ENCODE measurements at places on chromosomes 4 and X.

GRCh38 chrX:11579636-11580600, 85.8 kb downstream of the ARHGAP6 start:
- no peak for DNase-seq

DNA sequence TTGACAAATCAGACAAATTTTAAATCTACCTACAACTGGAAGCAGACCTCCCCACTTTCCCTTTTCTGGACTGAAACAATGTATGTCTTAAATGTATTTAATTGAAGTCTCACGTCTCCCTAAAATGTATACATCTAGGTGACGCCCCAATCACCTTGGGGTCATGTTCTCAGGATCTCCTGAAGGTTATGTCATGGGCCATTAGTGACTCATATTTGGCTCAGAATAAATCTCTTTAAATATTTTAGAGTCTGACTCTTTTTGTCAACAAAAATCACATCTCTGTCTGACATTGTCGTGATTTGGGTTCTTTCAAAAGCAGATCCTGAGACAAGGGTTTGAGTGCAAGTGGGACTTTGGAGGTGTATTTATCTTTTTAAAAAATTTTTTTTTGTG, 26.2 kb upstream of the BOD1L1 start:
- DNase-seq = no peak

DNA sequence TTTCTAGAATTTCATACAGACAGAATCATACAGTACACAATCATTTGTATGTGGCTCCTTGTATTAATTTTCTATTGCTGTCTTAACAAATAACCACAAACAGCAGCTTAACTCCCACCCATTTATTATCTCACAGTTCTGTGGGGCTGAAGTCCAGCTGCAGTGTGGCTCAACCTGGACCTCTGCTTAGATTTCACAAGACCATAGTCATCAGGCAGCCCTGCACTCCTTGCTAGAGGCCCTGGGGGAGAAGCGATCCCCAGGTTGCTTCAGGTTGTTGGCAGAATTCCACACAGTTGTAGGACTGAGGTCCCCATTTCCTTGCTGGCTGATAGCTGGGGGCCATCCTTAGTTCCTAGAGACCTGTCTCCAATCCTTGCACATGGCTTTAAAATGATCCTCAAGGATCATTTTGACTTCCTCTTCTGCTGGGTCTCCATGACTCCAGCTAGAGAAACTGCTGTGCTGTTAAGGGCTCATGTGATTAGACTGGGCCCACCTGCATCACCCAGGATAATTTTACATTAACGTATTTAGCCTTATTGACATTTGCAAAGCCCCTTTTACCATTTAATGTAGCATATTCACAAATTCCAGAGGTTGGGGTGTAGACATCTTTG, 60.9 kb upstream of the SMAD1 start:
- no peak for DNase-seq

- DNase-seq = no peak
Measured at GRCh38 chr4:51931461-51931860, 88.5 kb downstream of the DCUN1D4 start.

GRCh38 chr4:38804654-38805295, at the start of gene TLR1:
TLR1 (minus strand) TSS chr4:38804791; CDS start chr4:38798831, 5,960 bp downstream.
- no peak for DNase-seq

- DNase-seq = no peak
Measured at GRCh38 chr4:145347684-145348083, 134.0 kb upstream of the SMAD1 start.

DNA sequence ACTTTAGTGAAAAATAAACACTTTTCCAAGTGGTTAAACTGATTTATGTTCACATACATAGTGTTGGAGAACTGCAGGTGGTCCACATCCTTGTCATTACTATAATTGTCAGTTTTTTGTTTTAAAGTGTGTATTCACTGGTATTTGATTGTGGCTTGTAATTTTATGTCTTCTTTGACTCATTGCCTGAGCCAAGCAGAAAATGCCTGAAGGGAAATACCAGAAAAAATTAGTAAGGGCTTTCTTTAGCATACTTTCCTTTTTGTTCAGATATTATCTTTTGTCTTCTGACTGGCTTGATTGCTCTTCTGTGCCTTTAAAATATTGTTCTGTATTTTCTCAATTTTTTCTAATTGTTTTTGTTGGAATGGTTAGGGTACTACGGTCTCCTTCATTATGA, 981.3 kb downstream of the C4orf33 start:
- no peak for DNase-seq

GRCh38 chrX:57286507-57287251, at the start of gene FAAH2:
FAAH2 (plus strand) TSS chrX:57286706; CDS start chrX:57286826, 120 bp downstream.
- no peak for DNase-seq

GRCh38 chr4:138775489-138775888, 240.1 kb upstream of the NOCT start:
- no peak for DNase-seq

DNA sequence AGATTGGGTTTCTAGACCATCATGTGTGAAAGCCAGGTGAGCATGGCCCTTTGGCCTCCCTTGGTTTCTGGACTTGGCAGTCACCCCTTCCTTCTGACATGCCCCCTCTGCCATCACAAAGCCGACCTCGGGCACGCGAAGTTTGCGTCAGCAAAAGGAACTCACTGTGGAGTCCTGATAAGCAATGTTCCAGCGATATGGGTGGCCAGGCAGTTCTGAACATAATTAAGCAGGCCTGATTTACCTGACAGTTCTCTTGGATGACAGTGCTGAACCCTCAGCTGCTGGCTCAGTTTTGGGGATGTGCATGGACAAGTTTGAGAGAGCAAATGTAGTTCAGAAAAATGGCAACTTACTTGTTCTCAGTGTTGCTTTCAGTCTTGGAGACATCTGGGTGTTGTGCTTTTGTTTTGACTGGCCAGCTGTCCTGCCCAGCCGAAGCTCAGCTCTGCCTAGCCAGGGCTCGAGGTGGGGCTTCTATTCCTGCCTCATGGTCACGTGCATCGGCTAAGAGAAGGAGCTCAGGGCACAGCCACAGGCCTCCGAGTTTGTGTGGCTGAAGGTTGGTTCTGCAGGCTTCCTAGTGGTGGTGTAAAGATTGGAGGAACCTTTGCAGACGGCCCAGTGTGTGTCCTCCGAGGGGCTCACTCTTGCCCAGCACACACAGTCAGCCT, 78.3 kb downstream of the CLDN34 start:
- DNase-seq = no peak

DNA sequence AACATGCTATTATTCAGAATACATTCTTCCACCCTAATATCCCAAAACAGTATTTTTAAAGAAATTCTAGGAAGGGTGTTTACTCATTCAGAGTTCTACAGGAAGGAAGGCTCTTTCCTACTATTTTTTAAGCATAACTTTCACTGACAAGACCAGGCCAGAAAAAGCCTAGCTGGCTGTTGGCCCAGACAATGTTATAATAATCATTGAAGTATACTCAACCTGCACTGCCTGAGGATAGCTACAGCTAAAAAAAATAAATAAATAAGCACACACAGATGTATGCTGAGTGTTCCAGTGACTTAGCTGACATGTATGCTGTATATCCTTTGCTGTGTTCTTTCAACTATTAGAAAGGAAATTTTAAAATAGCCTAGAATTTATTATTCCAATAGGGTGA, 145.8 kb upstream of the SPRY1 start:
- DNase-seq = no peak

DNA sequence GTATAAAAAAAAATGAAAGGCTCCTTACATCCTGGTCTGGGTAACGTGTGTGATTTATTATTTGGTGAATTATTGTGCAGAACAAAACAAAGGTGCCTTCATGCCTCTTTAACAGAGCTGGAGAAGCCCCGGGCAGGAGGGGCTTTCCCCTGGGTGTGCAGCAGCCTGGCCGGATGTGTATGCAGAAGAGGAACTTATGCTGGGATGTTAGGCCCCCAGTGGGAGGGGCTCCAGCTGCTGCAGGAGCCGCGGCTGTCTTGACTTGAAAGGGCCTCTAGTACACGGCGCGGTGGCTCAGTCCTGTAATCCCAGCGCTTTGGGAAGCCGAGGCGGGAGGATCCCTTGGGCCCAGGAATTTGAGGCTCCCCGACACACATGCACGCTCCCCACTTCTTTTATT, 16.0 kb downstream of the CCNQ start:
- DNase-seq = no peak

DNA sequence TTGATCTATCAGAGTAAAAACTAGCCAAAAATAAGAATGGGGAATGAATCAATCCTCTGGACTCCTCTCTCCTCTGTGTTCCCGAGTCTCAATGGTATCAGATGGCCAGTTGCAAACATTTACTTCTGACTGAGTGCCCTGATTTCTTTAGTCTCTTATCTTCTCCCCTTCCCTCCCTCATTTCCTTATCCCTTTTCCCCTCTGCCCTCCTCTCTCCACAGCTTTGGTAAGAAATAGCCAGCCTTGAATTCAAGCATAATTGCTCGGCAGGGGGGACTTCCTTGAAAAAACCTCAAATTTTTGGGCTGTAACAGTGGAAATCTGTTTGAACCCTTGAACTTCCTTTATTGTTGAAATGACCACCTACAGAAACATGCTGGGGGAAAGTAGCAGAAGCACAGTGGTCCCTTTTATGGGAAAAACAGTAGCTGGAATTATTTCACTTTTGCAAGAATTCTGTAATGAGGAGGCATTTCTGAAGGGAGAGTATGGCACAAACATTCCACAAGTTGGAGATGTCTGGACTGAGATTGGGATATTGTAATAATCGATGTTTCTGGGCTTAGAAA, 40.3 kb downstream of the NHS start:
- no peak for DNase-seq

GRCh38 chrX:155747520-155747919, 133.6 kb upstream of the VAMP7 start:
- no peak for DNase-seq

DNA sequence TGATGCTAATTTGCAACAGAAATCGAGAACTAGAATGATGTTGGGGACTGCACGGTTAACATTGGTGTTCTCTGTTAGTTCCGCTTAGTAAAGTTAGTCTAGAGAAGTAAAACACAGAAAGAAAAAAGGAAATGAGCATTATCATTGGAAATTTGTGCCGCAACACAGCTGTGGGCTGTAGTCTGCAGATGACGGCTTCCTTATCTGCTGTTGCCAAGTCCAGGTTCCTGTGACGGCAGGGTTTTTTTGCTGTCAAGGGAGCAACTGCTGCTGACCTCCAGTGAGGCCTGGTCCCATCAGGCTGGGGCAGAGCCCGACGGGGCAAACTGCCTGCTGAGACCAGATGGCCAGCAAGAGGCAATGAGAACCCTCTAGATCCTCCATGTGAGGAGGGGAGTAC, 38.9 kb upstream of the PHEX start:
- DNase-seq = no peak

GRCh38 chrX:11474576-11474975, 181.4 kb downstream of the AMELX start:
- DNase-seq = no peak

- DNase-seq = no peak
Measured at GRCh38 chr4:118888666-118889311, at the start of gene SYNPO2. SYNPO2 (plus strand) TSS chr4:118888854; CDS start chr4:118889037, 183 bp downstream.

- DNase-seq = no peak
Measured at GRCh38 chrX:74931214-74931613, 6.0 kb upstream of the NEXMIF start.

DNA sequence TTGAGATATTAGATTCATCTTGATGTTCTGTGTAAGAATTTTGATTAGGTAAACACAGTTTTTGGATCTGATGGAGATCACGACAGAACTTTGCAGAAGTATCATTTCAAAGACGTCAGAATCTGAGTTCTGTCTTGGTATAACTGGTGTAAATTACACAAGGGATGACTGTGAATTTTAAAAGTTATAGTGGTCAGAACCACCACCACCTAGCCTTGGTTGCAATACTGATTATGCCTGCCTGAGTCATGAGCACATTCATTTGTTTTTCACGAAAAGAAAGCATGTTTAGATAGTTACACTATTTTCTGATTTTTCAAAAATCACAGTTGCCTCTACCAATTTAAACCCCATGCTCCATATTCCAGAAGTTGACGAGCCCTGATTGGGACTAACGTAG, 54.8 kb downstream of the ZFX start:
- DNase-seq = no peak

GRCh38 chr4:174358829-174359228, 75.1 kb downstream of the CEP44 start:
- no peak for DNase-seq

DNA sequence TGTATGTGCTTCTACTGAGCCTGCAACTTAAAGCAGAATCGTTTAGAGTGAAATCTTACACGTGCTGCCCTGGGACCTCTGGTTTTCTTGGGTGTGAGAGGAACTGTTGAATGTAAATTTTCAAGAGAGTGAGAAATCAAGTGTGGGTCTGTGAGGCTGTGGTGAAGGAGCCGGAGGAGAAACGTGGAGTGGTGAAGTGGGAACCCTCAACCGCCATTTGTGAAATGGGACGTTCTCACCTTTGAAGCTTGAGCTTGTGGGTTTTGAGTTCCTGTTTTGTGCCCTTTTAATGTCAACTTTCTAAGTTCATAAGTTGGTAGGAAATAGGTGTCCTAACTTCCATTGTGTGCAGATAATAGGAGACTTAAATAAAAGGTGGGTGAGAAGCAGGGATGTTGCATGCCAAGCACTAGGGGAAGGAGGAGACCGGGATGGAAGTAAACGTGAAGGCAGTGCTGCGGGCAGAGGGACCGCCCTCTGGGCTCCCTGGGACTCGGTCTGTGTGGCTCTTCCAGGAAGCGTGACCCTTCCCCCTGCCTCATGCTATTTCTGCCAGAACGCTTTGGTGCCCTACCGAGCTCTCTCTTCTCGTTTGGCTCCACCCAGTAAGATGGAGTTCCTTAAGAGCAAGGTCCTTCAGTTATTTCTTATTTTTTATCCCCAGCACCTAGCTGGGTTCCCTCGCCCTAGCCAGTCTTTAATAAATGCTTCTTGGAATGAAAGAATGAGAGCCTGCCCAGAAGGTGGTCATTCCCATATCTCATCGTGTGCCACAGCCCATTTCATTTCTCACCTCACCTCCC, 56.0 kb downstream of the TMEM131L start:
- DNase-seq = no peak

- no peak for DNase-seq
Measured at GRCh38 chr4:153211986-153212728, 7.9 kb downstream of the TRIM2 start.

- peak; percentile 89 for DNase-seq
Measured at GRCh38 chr4:48340965-48341775, at the start of gene SLAIN2. SLAIN2 (plus strand) TSS chr4:48341529; CDS start chr4:48341740, 211 bp downstream.

DNA sequence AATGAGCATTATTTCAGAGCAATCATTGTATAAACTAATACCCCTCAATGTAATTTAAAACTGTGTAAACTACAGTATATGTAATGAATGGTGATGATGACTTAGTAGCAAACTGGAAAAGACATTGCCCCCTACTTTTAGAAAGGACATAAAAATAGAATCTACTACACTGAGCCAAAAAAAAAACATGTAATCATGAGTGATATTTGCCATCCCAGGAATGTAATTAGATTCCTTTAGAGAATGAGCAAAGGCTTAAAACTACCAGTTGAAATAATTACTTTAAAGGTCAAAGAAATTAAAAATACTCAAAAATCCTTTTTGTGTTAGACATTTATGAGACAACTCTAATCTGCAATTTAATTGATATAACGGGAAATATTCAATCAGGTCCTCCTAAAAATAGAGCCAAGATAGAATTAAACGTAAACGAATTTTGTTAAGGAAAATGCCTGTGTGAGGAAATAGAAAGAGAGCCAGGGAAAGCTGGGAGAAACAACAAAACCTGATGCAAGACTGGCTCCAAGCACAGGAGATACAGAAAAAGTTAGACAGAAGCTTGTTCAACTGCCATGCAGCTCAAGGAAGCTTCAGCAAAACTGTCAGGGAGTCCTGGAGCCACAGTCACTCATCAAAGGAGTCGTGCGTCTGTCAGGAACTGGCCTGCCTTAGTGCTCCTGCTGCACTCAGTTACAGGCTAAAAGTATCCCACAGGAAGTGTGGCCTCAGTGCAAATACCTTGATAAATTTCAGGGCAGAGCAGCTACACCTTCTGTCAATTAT, 655.7 kb upstream of the INTU start:
- no peak for DNase-seq

- DNase-seq = no peak
Measured at GRCh38 chr4:78040431-78040830, 16.7 kb upstream of the FRAS1 start.
